ENCODE measurements at places on chromosomes 2 and 18.
A peak's percentile ranks its signal among the peaks of the same experiment; 100 is the strongest.

DNA sequence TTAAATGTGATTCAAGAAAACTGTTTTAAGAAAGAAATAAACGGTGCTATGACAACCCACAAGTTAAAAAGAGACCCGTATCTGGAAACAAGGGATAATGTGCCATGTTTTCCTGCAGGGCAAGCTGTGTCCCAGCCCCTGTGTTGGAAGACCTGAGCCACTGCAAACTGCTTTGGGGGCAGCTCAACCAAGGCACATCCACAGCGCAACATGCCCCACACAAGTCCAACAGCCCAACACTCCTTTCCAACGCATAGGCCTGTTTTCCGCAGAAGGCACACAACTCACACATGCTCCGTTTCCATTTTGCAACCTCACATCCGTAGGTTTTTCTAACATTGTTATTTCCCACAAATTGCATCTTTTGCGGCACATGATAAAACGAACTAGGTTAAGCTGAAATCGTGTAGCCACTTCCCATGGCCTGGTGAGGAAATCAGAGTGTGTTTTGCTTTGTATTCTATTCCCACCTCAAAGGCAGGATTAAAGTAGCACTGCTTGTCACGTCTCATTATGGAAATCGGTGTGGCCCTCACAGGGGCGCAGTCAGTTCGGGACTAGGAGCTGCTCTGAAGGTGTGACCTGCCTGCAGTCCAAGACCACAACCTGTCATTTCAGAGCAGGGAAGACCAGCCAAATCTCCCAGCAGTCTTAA lies 50.5 kb upstream of the ZNF516 start:
- no peak for DNase-seq

- DNase-seq = no peak
These were observed 1.9 kb downstream of the MAB21L4 start for GRCh38 chr2:240894006-240894405.

DNA sequence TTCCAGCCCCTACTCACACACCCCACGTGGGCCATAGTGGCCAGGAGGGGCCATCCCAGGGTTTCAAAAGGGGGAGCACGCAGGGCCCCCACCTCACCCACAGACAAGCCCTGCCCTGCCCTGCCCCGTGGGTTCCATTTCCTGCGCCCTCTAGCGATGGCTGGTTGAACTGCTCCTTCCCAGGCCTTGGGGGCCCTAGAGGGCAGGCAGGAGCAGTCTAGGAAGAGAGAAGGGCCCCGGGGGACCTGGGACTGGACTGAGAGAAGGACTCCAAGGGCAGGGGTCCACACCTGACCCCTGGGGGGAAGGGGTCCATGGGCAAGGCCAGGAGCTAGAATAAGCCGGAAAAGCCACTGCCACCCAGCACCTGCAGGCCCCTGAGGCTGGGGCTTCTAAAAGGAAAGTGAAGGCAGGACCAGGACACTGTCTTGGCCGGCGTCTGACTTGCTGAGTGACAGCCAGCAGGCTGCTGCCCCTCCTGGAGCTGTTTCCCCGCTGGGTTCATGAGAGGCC lies 10.1 kb downstream of the CYP26B1 start:
- peak; percentile 87 for DNase-seq

DNA sequence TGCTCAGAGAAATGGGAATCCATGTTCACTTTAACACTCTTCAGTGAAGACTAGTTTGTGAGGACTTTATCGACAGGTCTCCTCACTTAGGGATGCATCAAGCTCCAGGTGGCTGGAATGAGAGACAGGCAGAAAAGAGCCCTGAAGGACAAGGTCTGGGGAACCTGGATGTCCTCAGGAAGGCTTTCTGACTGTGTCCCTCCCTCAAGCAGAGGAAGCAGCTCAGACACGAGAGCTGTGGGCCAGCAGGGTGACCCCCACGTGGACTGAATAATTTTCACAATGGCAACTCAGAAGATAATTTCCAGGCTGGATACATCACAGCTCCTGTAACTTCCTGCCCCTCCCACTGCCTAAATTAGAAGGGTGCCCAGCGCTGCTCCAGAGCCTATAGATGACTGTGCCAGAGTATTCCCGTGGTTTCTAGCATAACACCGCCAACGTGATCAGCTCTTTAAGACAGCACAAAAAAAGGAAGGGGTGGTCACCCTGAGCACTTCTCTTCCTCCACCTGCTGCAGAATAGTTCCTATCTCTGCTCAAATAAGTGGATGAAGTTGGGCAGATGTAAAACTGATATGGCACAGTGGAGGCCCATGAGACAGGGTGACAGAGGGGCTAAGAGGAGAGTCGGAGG lies 25.7 kb upstream of the NCK2 start:
- no peak for DNase-seq

GRCh38 chr2:143521396-143521795 lies 392.2 kb downstream of the ARHGAP15 start:
- DNase-seq = no peak

GRCh38 chr2:99989905-99990304 lies 152.5 kb downstream of the AFF3 start:
- DNase-seq = no peak

DNA sequence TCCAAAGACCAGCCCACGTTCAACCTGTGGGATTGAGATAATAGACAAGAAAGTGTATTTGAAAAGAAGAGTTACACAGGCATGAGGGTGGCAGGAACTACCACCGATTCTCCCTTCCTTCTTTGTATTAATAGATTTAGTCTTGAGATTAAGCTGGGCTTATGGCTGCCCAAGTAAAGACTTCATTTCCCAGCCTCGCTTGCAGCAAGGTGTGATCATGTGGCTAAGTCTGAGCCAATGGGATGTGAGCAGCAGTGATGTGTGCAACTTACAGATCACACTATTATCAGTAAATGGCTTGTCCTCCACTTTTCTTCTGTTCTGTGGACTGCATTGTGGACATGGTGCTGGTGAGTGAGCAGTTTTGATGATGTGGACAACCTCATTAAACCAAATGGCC lies 101.7 kb downstream of the POLR1A start:
- DNase-seq = no peak

- no peak for DNase-seq
These were observed 479.4 kb upstream of the TCF4 start for GRCh38 chr18:56067214-56067894.

DNA sequence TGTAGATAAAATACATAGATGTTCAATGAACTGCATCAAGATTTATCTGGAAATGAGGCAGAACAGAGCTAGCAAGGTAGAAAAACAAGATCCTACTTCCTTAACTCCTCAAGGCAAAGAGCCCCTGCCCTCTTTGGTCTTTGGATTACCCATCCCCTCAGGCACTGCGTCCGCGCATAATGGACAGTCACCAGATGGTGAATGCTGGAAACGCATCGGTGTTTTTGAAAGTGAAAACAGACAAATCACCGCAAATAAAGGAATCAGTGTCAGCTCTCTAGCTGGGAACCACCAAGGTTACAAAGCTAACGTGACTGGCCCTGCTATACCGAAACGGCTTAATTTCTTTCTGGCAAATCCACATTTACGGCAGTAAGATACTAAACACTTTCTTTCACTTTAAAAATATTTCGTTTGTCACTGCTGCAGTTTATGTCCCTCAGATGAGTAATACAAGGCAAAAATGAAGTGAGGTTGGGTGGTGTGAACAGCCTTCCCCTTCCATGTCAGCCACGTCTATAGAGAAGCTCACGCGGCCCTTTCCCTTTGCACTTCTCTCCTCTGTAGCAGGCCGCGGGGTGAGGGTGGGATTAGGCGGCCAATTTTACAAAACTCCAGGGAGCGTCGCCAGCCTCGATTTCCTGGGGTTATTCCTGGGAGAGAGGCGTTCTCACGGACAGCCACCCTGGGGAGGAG lies 627 bp upstream of the GALR1 start:
- no peak for DNase-seq

- DNase-seq = no peak
These were observed 59.4 kb downstream of the ALPK2 start for GRCh38 chr18:58569490-58569911.

GRCh38 chr2:234544659-234545611 lies 48.1 kb upstream of the ARL4C start:
- peak; percentile 70 for DNase-seq

DNA sequence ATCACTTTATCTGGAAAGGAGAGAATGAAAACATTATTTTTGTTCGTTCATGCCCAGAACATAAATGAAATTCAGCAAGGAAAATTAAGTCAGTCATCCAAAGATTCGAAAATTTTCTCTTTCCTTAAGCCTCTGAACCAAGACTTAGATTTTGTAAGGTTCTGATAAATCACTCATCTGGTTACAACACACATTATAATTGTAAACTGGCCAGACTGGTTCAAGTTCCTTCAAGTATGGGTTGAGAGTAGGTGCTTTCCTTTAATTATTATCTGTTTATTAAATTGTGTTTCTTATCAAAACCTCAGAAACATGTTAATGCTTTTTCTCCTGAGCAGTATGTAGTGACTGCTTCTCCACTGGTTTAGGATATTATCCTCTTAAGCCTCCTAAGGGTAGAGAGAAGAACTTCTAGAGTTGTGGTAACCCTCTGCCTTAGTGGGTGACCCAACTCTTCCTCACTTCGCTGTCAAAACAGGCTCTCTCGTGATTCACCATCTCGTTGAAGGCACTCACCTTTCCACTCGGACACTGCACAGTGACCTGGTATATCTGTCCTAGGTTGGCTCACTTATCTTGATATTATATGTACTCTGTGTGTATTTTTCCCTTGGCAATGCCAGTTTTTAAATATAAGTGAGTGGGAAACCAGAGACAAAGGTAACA lies 325.9 kb downstream of the PAX3 start:
- no peak for DNase-seq

DNA sequence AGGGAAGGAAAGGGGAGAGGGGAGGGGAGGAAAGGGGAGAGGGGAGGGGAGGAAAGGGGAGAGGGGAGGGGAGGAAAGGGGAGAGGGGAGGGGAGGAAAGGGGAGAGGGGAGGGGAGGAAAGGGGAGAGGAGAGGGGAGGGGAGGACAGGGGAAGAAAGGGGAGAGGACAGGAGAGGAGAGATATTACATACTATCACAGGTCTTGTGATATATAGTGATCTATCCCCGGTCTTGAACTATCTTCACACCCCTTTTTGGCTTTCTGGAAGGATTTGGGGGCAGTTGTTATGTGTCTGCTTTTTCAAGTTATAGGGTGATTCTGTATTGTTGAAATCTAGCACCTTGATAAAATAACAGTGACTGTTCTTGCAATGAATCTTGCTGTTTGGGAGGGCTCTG lies 92.1 kb upstream of the ID2 start:
- no peak for DNase-seq

DNA sequence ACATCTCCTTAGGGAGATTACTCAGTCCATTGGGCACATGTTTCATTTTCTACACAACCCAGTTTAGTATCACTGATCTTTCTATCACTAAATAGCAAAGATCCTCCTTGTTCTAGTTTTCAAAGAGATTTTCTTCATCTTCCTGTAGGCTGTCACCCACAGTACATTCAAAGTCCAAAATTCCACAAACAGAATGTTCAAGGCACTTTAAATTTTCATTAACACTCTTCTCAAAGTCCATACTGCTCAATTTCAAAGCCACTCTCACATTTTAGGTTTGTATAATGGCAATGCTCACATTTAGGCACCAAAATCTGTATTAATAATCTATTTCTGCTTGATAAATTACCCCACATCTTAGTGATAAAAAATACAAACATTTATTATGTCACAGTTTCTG lies 152.8 kb downstream of the FSIP2 start:
- DNase-seq = no peak

GRCh38 chr2:167451496-167452289 lies 563.4 kb downstream of the XIRP2 start:
- DNase-seq = no peak

GRCh38 chr2:101741775-101742520 lies 44.4 kb downstream of the MAP4K4 start:
- no peak for DNase-seq

- no peak for DNase-seq
These were observed 41.9 kb downstream of the ZNF516 start for GRCh38 chr18:76453057-76453561.

- no peak for DNase-seq
These were observed 508.8 kb downstream of the ZEB2 start for GRCh38 chr2:144011098-144011497.

DNA sequence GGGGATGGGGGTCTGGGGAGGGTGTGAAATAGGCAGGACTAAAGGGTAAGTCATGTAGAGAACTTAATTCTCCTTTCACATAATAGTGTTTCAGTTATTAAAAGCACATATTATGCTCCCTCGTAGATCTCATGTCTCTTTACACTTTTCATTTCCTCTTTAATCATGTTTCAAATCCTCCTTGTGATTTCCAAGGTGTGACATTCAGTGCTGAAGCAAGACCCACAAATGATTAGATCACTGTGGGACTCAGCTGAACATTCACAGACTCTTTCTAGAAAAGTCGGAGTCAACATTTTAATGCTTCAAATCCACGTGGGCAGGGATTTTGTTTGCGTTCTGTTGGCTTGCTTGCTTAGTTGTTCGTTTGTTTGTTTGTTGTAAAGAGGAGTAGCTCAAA lies 34.7 kb upstream of the CALCRL start:
- DNase-seq = no peak

GRCh38 chr2:204705243-204705932 lies 160.1 kb downstream of the PARD3B start:
- DNase-seq = no peak

DNA sequence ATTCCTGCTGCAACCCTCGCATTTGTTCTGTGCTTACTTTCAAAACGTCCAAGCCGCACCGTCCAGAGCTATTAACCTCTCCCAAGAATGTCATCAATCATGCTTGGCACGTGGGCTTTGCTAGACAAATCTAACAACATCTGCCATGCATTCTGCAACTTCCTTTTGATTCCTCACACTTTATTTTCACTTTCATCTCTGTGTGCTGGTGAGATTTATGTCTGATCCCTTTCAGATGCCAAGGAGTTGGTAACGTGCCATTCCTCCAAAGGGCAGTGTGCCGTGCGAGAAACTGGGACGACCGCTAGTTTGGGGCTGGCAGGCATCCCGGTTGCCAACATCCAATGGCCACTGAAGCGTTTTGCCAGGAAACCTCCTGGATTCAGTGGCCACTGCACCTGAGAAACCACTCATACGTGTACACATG lies 230.0 kb upstream of the PARD3B start:
- no peak for DNase-seq

GRCh38 chr2:15614545-15615300 lies 23.1 kb downstream of the DDX1 start:
- no peak for DNase-seq

Data from GM19239 (cell line).